ENCODE measurements at places on chromosomes 1 and 21. TPM values are rescaled to one million over a fixed set of nuclear protein-coding genes. Genes with fewer than 3 reads are reported as not detected.

- DNase-seq = no peak
- H3K27ac ChIP-seq = no peak overlapping the region
- H3K4me1 ChIP-seq = no peaks in the 10 kb centered on the region
- H3K36me3 ChIP-seq = no peaks in the 10 kb centered on the region
- H3K4me3 ChIP-seq = no peak overlapping the region
- no peaks in the 10 kb centered on the region for H3K27me3 ChIP-seq
Measured at GRCh38 chr1:185398599-185398998, 81.6 kb upstream of the IVNS1ABP start.

GRCh38 chr1:109946511-109946910 is 35.9 kb downstream of the CSF1 start:
- H3K4me3 ChIP-seq = no peak overlapping the region
- peaks cover 2% of the 10 kb centered on the region for H3K27me3 ChIP-seq
- no peak for DNase-seq
- H3K27ac ChIP-seq = no peak overlapping the region
- peaks cover 4% of the 10 kb centered on the region for H3K36me3 ChIP-seq
- H3K4me1 ChIP-seq = no peaks in the 10 kb centered on the region

DNA sequence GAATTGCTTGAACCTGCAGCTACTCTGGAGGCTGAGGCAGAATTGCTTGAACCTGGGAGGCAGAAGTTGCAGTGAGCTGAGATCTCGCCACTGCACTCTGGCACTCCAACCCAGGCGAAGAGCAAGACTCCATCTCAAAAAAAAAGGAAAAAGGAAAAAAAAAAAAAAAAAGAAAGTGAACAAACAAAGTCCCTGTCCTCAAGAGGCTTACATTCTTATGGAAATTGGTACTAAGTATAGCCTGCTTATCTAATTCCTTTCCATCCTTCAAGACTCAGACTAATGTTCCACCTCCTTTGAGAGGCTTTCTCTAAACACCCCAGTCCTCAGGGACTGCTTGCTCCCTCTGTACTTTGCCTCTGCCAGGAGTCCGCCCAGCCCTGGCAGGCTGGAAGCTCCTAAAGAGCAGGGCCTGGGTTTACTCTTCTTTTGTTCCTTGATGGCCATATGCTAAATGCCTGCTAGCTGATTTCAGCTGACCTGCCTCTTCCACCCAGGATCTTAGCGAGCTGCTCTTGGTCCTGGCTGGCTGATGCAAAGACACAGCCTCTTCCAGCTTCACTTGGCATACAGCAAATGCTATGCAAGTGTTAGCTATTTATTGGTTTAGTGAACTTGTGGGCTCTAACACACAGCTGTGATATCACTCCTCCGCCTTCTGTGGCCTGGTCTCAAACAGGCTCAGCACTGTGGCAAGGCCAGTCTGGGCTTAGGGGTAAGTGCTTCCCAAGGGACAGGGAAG is 9.8 kb downstream of the SLC9A1 start:
- peaks cover 38% of the 10 kb centered on the region for H3K4me1 ChIP-seq
- no peaks in the 10 kb centered on the region for H3K36me3 ChIP-seq
- H3K27ac ChIP-seq = peak overlapping the region; percentile 94
- H3K4me3 ChIP-seq = peak overlapping the region; percentile 51

The S100A5 gene
- total RNA-seq = not detected

DNA sequence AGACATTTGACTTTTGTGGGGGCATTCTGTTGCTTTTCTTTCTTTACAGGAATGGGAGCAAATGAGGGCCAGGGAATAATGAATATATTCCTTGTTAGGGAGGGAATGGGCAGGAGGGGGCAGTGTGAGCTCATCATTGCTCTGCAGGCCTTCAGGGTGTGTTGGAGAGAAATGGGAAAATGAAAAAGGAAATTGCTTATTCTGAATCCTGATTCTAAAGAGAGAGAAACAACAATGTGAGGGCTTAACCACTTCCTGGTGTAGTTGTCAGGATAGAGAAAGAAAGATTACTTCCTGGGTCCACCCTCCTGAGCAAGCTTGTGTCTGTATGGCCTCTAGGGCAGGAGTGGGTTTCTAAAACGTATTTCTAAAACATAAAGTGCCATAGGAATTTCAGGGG is 28.3 kb downstream of the VANGL2 start:
- H3K27me3 ChIP-seq = peaks cover 6% of the 10 kb centered on the region
- DNase-seq = peak; percentile 60
- no peak overlapping the region for H3K4me3 ChIP-seq
- no peak overlapping the region for H3K27ac ChIP-seq

DNA sequence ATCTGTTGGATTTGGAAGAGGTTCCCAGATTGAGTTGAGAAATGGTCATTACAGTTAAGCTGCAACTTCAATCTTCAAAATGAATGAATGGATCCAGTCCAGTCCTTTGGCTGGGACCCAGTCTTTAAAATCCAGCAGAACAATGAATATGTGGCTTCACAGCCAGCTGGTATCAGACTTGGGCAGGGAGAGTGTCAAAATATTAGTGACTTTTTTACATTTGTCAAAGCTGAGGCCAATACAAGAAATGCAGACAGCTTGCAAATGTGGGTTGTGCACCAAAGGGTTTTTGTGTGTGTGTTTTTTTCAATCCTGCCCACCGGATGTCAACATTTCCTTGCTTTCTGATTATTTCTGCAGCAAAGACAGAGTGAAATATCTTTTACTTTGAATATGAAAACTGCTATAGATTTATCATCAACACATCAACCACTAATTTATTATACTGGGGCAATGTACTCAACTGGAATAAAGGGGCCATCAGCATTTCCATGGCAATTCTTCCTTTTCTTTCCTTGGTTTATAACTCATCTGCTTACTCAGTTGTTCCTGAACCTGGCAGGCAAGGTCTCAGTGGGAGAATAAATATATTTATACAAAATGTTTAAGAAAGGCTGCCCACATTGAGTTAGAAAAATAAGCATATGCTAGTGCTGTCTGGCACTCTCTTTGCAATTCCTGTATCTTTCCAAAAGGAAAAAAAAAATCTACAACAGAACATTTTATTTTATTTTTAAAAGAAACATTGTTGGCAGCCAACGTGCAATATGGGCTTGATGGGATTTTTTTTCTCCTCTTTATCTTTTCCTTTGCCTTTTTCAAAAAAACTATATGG is 491.6 kb upstream of the C1orf87 start:
- DNase-seq = no peak
- peaks cover 4% of the 10 kb centered on the region for H3K36me3 ChIP-seq
- H3K4me3 ChIP-seq = no peak overlapping the region
- peaks cover 3% of the 10 kb centered on the region for H3K4me1 ChIP-seq

DNA sequence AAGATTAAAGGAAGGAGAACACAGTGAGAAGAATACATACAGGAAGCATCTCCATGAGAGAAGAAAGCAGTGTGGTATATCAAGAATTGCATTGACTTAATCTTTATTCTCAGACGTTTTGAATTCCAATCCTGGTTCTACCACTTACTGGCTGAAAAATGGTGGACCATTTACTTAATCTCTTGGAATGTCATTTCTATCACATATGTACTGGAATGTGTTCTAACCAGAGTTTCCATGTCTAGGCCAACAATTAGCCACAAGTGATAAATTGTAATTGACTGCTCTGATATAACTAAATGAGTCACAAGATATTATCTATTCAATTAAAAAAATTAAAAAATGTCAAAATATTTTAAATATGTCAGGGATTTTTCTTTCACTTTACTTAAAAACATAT is 626.1 kb downstream of the PTPRC start:
- H3K36me3 ChIP-seq = no peaks in the 10 kb centered on the region
- no peak overlapping the region for H3K4me3 ChIP-seq
- no peaks in the 10 kb centered on the region for H3K4me1 ChIP-seq
- no peak for DNase-seq

- no peak overlapping the region for H3K4me3 ChIP-seq
- DNase-seq = no peak
- no peaks in the 10 kb centered on the region for H3K36me3 ChIP-seq
- no peaks in the 10 kb centered on the region for H3K4me1 ChIP-seq
Measured at GRCh38 chr1:235739631-235740030, 90.0 kb upstream of the GNG4 start.

GRCh38 chr1:192395895-192396294 is 79.1 kb downstream of the RGS21 start:
- H3K36me3 ChIP-seq = no peaks in the 10 kb centered on the region
- no peaks in the 10 kb centered on the region for H3K27me3 ChIP-seq
- H3K27ac ChIP-seq = no peak overlapping the region
- no peak for DNase-seq

The HES2 gene
- total RNA-seq = 54.6 TPM

DNA sequence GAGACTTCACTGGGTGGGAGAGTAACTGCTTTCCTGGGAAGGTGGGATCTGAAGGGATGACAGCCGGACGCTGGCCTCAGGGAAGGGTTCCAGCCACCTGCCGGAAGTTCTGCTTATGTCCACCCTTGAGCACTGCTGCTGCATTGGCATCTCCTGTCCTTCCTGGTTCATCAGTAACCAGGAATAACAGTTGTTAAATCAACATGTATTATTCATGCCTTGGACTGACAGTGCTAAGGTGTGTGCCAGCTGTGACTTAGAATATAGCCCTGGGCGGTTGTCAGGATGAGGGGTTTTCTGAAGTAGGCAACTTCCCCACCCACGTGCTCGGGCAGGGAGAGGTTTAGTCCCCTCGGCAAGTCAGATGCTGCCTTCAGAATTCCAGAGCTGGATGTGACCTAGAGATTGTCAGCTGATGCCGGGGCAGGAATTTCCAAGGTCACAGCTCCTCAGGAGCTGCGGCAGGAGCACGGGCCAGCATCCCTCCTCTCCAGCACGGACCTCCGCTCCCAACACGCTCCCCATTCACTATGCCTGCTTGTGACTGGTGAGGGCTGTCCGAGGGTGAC is 17.9 kb downstream of the CLDN14 start:
- H3K4me1 ChIP-seq = peaks cover 4% of the 10 kb centered on the region
- no peak overlapping the region for H3K4me3 ChIP-seq
- DNase-seq = no peak

The TAL1 gene
- 2.1 TPM for total RNA-seq

The C8B gene
- not detected for total RNA-seq

GRCh38 chr1:184513421-184513820 is 126.6 kb downstream of the C1orf21 start:
- no peaks in the 10 kb centered on the region for H3K36me3 ChIP-seq
- no peaks in the 10 kb centered on the region for H3K4me1 ChIP-seq
- no peak for DNase-seq
- no peaks in the 10 kb centered on the region for H3K27me3 ChIP-seq
- H3K4me3 ChIP-seq = no peak overlapping the region

DNA sequence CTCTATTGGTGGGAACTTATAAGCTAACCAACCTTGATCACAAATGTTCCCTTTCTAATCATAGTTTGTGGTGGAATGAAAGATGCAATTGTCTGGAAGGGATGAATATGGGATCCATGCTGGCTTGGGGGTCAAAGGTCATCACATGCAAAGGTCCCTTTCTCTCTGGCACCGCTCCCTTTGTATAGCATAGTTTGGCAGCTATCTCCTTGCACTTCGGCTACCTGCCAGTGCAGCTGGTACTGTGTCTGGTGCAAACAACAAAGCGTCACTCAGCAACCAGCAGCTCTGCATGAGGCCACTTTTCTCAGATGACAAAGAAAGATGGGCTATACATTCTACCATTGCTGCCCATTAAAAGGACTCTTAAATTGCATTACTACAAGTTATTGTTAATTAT is 188.2 kb upstream of the NFIA start:
- H3K27me3 ChIP-seq = peaks cover 3% of the 10 kb centered on the region
- peak overlapping the region; percentile 37 for H3K4me3 ChIP-seq
- H3K36me3 ChIP-seq = no peaks in the 10 kb centered on the region
- H3K27ac ChIP-seq = peak overlapping the region; percentile 71
- peaks cover 54% of the 10 kb centered on the region for H3K4me1 ChIP-seq

DNA sequence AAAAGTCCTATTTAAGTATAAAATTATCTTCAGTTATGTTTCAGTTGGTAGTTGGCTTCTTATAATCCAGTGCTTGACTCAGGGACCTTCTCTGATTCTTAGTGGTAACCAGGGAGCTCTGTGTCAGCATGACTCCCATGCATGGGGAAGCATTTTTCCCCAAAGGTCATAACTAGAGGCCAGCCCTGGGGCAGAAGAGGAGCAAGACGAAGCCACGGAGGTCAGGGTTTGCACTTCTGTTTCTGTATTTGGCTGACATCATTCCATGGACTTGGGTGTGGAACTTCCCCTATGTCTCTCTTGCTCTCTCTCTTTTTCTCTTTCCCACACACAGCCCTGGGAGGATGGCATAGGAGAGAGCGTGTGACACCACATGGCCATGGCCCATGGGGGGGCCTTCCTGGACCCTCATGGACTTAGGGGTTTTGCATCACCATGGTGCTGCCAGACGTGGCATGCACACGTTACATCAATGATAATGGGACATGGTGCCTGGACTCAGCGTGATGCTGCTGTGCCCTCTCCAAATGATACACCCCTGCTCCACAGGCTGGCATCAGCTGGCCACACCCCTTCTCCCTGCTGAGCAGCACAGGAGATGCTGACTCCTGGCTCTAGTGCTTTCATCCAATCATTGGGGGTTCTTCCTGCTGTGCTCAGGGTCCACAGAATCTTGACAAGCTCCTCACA is 260.5 kb downstream of the KCNJ6 start:
- peaks cover 14% of the 10 kb centered on the region for H3K36me3 ChIP-seq
- DNase-seq = no peak
- no peaks in the 10 kb centered on the region for H3K27me3 ChIP-seq
- peaks cover 2% of the 10 kb centered on the region for H3K4me1 ChIP-seq
- no peak overlapping the region for H3K27ac ChIP-seq
- no peak overlapping the region for H3K4me3 ChIP-seq

The PROK1 gene
- total RNA-seq = not detected

The AMPD1 gene
- not detected for total RNA-seq

- no peaks in the 10 kb centered on the region for H3K27me3 ChIP-seq
- peaks cover 1% of the 10 kb centered on the region for H3K36me3 ChIP-seq
- DNase-seq = no peak
- no peak overlapping the region for H3K27ac ChIP-seq
Measured at GRCh38 chr1:214022229-214022791, 34.5 kb downstream of the PROX1 start.

The CD160 gene
- total RNA-seq = not detected

GRCh38 chr1:147497826-147498225 is 43.5 kb upstream of the BCL9 start:
- H3K36me3 ChIP-seq = no peaks in the 10 kb centered on the region
- no peak overlapping the region for H3K27ac ChIP-seq
- no peak overlapping the region for H3K4me3 ChIP-seq
- H3K27me3 ChIP-seq = no peaks in the 10 kb centered on the region
- H3K4me1 ChIP-seq = peaks cover 15% of the 10 kb centered on the region

The TNNI3K gene
- not detected for total RNA-seq

DNA sequence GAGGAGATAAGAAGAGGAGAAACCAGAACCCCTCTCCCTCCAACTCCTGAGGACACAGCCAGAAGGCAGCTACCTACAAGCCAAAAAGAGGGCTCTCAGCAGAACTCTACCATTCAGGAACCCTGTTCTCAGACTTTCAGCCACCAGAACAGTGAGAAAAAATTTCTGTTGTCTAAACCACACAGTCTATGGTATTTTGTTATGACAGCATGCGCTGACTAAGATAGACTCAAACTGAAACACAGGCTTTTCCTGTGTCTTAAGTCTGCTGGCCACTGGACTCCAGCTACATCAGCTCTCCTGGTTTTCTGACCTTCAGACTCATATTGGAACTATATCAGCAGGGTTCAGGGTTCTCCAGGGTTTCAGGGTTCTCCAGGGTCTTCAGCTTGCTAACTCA is 126.5 kb upstream of the TNFSF4 start:
- H3K4me1 ChIP-seq = no peaks in the 10 kb centered on the region
- H3K27ac ChIP-seq = no peak overlapping the region
- H3K27me3 ChIP-seq = no peaks in the 10 kb centered on the region
